Activated CD4-positive, CD25-positive, alpha-beta regulatory T cell treated with anti-CD3 and anti-CD28 coated beads, Interleukin-2, amount 50 U/mL, for 72 hours (primary cell): ENCODE measurements at places on chromosomes 4 and X.

DNA sequence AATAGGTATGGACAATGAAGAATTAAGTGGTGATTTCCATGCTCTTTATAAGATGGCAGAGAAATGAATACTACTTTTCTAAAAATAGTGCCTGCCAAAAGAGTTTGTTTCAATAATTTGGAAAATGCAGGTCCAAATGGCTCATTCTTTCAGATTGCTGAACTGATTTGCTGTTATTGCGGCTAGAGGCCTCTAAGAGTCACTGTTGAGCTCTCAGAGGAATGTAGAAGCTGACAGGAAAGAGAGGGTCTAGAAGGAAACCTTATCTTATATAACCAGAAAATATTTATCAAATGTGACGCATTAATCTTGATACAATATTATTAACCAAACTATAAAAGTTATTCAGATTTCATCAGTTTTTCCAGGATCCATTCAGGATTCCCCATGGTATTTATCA is 65.7 kb upstream of the PAGE1 start:
- DNase-seq = no peak

DNA sequence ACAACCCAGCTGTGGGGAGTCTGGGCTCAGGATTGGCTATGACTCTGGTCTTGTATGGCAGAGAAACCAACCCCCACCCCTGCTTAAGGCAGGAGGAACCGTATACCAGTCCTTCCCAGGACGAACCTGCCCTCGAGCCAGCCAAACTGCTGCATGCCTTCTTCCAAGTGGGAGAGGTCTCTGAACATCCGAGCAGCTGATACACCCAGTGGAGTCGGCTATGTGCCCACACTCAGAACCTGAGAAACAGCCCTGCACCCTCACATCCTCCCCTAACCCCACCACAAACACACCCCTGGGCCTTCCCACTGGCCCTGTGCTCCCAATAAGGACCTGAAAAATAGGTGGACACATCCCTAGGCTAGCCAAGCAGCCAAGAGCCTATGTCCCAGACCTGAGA is 21.8 kb downstream of the C4orf33 start:
- no peak for DNase-seq

- no peak for DNase-seq
These were observed 157.1 kb downstream of the PDGFRA start for GRCh38 chr4:54386042-54386669.

GRCh38 chr4:120839974-120840751 is 82.4 kb downstream of the PRDM5 start:
- no peak for DNase-seq

GRCh38 chr4:102637391-102637790 is 123.4 kb downstream of the MANBA start:
- no peak for DNase-seq

- DNase-seq = no peak
These were observed 406.6 kb downstream of the PCDH10 start for GRCh38 chr4:133555671-133556070.

GRCh38 chr4:835148-836002 is 9.4 kb upstream of the CPLX1 start:
- no peak for DNase-seq

DNA sequence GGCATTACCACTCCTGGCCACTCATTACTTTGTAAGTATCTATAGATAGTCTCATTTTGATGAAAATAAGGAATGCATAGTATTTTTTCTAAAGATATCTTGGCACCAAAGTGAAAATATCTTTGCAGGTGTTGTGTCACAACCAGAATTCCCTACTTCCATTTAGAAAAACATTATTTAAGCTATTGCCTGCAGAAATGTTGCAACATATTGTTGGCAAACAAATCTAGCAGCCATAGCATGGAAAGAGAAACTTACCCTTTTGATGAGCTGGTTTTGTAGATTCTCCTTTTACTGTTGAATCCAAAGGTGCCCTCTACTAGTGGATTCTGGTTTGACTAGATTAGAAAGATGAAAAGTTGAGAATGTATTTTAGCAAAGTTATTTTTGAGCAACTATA is 138.8 kb downstream of the AREG start:
- no peak for DNase-seq

DNA sequence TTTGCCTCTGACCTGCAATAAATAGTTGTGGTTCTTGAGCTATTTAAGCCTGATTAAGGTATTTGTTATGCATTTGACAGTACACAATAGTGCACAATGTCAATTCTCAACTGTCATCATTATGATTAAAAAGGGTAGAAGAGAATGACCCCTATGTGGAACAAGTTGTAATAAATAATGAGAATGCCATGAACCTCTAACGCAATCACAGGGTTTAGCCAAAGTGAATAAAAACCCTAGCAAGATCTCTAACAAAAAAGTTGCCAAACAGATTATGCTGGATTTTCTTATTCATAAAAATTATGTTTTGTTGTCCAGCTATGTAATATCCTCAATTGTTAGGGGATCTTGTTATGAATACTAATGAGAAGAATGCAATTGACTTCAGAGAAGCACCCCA is 387.4 kb downstream of the GPAT3 start:
- no peak for DNase-seq

DNA sequence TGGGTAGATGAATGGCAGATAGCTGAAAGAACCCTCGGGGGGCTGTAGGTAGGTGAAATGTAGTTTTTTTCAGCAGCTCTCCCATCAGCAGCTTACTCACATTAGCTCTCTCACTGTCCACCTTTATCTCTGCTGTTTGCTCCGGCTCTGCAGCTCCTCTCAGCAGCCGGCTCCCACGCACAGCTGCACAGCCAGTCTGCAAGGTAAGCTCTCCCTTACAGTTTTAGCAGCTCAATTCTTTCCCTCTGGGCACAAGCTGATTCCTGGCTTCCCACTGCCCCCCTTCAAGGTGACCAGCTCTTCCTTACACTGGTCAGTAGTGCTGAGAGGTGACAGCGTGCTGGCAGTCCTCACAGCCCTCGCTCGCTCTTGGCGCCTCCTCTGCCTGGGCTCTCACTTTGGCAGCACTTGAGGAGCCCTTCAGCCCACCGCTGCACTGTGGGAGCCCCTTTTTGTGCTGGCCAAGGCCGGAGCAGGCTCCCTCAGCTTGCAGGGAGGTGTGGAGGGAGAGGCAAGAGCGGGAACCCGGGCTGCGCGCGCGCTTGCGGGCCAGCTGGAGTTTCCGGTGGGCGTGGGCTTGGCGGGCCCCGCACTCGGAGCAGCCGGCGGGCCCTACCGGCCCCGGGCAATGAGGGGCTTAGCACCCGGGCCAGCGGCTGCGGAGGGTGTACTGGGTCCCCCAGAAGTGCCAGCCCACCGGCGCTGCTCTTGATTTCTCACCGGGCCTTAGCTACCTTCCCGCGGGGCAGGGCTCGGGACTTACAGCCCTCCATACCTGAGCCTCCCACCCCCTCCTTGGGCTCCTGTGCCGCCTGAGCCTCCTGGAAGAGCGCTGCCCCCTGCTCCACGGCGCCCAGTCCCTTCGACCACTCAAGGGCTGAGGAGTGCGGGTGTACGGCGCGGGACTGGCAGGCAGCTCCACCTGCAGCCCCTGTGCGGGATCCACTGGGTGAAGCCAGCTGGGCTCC is 393.6 kb downstream of the CENPC start:
- no peak for DNase-seq

- DNase-seq = no peak
These were observed at the start of gene TNMD for GRCh38 chrX:100584611-100585010. Gene TNMD (plus strand): TSS chrX:100584936. CDS start chrX:100585019, 83 bp downstream.

DNA sequence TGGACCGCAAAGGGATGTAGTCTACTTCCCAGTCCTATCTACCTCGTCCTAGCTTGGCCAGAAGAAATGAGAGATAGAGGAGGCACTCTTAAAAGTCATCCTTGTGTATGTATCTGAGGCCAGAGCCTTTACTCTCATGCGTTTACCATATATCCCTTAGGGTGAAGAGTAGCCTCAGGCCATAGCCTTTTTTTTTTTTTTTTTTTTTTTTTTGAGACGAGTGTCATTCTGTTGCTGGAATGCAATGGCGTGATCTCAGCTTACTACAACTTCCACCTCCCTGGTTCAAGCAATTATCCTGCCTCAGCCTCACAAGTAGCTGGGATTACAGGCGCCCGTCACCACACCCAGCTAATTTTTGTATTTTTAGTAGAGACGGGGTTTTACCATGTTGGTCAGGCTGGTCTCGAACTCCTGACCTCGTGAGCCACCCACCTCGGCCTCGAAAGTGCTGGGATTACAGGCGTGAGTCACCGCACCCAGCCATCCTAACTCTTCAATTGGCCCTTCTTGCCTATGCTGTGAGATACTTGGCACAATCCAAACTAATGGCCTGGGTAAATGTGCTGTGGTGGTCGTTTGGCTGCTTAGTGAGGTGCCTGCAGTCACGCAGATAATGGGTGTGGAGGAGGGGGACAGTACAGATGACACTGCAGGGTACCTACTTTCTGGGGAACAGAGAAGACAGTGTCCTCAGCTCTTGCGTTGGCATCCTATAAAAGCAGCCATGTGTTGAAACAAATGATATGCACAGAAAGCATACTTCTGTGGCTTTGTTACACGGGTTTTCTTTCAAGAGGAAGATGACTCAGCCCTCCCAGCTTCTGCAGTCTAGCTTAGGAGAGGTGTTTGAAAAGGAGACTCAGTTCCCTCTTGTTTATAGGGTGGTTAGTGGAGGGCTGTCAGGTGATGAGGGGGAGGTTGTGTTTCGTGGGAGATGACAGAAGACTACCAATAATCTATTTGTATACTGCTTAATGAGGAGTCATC is 10.4 kb upstream of the DGAT2L6 start:
- DNase-seq = no peak

DNA sequence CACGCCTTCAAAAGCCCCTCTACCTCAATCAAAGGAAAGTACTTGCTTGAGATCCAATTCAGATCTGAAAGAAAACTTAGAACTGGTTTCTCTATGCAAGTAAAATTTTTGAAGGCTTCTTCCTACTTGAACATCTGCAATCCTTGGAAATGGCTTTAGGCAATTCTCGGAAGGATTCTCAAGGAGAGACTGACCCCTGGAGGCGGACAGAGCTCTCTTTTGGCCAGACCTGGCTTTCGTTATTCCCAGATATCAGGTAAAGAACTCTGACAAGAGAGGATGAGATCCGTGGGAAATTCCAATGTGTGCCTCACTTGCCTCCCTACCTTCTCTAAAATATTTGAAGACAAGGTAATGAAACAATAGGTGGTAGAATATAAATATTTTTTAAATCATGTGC is 670.3 kb upstream of the FAM241A start:
- DNase-seq = no peak

DNA sequence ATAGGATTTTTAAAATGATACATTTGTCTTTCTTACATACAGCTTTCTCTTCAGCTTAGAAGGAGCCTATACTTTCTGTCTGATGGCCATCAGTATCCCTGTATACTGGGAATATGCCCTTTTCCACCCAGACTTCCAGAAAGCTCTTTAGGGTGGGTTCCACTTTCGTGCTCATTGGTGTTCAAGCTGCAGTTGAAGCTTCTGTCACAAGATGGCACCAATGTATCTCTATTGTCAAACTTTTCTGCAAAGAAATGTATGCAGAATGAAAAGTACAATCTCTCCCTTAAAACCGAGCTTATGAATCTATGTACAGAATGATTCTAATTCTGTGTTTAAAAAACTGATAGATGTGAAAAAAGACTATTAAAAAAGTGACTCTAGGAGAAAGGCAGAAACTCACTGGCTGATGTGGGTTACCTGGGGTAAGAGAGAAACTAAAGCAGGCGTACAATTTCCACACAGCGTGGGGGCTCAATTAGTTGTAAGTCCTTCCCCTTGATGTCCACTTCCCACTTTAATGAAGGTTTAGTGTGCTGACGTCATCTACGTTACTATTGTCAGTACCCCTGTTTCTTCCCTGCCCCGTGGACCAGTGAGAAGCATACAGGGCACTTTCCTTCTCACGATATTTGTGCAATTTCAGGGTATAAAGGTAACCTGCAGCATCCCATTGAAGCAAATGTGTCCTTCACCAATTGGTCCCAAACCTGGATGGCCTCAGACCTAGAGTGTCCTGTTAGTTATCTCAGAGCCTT is 57.3 kb upstream of the TCEAL2 start:
- DNase-seq = no peak

DNA sequence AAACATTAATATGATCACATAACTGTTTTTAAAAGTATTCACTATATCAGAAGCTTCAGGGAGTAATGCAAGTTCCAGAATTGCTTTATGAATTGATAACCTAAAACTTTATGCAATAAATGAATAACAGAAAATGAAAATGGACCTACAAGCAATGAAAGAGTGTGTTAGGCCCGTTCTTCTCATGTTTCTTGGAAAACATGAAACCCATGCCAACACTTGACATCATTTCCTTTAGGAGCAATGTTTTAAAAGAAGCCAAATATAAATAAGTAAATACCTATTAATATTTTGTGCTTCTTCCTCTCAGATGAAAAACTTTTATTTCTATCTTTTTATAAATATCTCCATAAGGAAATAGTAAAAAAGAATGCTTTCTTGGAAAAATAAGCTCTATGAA is 123.0 kb upstream of the GALNT7 start:
- no peak for DNase-seq

DNA sequence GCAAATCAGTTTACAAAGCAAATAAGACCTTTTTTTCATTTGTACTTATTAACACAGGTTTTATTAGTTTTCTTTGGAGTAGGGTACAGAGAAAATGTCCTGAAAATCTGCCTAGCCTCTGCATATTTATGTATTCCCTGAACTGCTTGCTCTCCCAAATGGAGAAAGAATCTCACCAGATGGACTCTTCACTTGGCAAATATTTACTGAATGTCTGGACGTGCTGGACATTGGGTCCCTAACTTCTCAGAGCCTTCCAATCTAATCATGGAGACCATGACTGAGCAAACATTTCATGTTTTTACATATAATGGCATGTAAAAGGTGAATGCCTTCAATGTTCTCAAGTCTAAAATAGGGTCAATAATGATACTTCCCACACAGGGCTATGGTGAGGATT is 126.0 kb downstream of the CHRDL1 start:
- DNase-seq = no peak

DNA sequence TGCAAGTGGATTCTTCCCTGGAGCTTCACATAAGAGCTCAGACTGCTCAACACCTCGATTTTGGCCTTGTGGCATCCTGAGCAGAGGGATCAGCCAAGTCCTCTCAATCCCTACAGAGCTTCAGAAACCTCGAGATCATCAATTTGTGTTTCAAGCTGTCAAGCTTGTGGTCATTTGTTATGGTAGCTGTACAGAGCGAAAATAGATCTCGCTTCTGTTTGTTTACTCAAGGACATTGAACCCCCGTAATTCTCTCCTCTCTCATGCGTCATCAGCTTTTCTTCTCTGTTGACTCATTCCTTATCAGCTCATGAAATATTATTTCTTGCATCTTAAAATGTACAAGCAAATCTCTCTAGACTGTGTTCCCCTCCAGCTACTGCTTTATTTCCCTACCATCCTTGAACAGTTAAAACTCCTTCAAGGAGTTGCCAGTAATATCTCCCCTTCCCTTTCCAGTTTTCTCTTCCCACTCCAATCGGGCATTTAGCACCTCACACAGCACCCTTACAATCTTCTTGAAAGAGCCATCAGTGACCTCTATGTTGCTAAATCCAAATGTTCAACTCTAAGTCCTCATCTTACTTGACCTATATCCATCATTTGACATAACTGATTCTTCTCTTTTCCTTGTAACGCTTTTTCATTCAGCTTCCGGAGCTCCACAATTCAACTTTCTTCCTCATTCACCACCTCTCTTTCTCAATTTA is 106.2 kb upstream of the FAT1 start:
- no peak for DNase-seq

GRCh38 chr4:89616382-89616781 is 220.6 kb downstream of the SNCA start:
- DNase-seq = no peak
